ENCODE measurements at places on chromosomes 3 and 15. TPM values are rescaled to one million over a fixed set of nuclear protein-coding genes. Genes with fewer than 3 reads are reported as not detected.

DNA sequence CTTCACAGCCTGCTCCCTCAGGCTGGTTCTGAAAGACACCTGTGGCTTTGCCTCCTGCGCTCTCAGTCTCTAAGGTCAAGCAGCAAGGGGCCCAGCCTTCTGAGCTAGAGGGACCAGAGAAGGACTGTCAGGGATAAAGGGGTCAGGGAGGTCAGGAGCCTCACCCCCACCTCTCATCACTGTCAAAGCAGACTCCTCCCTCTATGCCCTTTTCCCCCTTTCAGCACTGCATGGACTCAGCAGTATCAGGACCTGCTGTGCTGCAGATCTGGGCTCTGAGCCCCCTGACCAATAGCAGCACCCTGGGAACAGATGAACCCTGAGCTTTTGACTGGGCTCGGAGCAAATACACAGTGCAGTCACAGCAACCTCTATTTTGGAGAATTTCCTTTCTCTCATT is 3.2 kb upstream of the BMF start:
- peak overlapping the region; percentile 6 for H3K27ac ChIP-seq
- H3K4me3 ChIP-seq = no peak overlapping the region
- peaks cover 4% of the 10 kb centered on the region for H3K4me1 ChIP-seq
- H3K36me3 ChIP-seq = no peaks in the 10 kb centered on the region
- no peaks in the 10 kb centered on the region for H3K27me3 ChIP-seq
- no peak for DNase-seq

DNA sequence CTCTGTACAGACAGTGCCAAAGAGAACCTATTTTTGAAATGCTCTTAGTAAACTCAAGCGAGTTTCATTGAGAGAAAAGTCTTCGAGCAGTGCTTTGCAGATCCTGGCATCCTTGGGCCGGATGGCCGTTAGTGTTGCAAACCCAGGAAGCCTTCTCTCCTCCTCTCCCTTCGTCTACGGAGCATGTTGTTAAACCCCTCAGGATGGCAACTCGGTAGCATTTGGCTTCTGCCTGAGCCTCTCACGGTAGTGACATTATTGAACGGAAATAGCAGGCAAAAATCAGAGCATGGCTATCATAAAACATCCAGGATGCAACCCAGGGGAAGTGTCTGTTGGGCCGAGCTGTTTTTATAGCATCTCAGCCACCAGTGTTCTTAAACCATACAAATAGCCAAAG is 6.7 kb upstream of the SEC13 start:
- no peak overlapping the region for H3K4me3 ChIP-seq
- no peaks in the 10 kb centered on the region for H3K36me3 ChIP-seq
- no peak for DNase-seq
- peaks cover 53% of the 10 kb centered on the region for H3K27me3 ChIP-seq
- H3K4me1 ChIP-seq = no peaks in the 10 kb centered on the region
- H3K27ac ChIP-seq = no peak overlapping the region

- H3K4me1 ChIP-seq = peaks cover 8% of the 10 kb centered on the region
- no peaks in the 10 kb centered on the region for H3K27me3 ChIP-seq
- DNase-seq = peak; percentile 45
- no peak overlapping the region for H3K27ac ChIP-seq
- peaks cover under 1% of the 10 kb centered on the region for H3K36me3 ChIP-seq
Observed at GRCh38 chr3:195251336-195252065, 19.5 kb downstream of the XXYLT1 start.

DNA sequence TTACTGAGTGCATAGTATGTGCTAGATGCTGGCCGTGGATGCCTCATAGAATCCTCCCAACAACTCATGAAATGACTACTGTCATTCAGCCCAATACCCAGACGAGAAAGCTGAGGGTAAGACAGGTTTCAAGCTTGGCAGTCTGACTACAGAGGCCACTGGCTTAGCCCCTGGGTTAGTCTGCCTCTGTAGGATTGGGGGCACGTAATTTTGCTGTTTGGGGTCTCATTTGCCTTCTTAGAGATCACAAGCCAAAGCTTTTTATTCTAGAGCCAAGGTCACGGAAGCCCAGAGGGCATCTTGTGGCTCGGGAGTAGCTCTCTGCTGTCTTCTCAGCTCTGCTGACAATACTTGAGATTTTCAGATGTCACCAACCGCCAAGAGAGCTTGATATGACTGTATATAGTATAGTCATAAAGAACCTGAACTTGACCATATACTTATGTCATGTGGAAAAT is 1.0 kb upstream of the CCR5 start:
- H3K4me1 ChIP-seq = peaks cover 9% of the 10 kb centered on the region
- no peaks in the 10 kb centered on the region for H3K36me3 ChIP-seq
- H3K27me3 ChIP-seq = no peaks in the 10 kb centered on the region
- DNase-seq = no peak

GRCh38 chr15:94305133-94305532 is 73.8 kb downstream of the MCTP2 start:
- no peak overlapping the region for H3K27ac ChIP-seq
- no peaks in the 10 kb centered on the region for H3K27me3 ChIP-seq
- no peaks in the 10 kb centered on the region for H3K36me3 ChIP-seq
- no peak for DNase-seq

CAPN7 gene
- 41.2 TPM for total RNA-seq

GRCh38 chr15:35381328-35381727 is 164.6 kb downstream of the DPH6 start:
- no peaks in the 10 kb centered on the region for H3K27me3 ChIP-seq
- no peaks in the 10 kb centered on the region for H3K36me3 ChIP-seq
- DNase-seq = no peak
- H3K4me1 ChIP-seq = no peaks in the 10 kb centered on the region
- no peak overlapping the region for H3K27ac ChIP-seq
- no peak overlapping the region for H3K4me3 ChIP-seq

DNA sequence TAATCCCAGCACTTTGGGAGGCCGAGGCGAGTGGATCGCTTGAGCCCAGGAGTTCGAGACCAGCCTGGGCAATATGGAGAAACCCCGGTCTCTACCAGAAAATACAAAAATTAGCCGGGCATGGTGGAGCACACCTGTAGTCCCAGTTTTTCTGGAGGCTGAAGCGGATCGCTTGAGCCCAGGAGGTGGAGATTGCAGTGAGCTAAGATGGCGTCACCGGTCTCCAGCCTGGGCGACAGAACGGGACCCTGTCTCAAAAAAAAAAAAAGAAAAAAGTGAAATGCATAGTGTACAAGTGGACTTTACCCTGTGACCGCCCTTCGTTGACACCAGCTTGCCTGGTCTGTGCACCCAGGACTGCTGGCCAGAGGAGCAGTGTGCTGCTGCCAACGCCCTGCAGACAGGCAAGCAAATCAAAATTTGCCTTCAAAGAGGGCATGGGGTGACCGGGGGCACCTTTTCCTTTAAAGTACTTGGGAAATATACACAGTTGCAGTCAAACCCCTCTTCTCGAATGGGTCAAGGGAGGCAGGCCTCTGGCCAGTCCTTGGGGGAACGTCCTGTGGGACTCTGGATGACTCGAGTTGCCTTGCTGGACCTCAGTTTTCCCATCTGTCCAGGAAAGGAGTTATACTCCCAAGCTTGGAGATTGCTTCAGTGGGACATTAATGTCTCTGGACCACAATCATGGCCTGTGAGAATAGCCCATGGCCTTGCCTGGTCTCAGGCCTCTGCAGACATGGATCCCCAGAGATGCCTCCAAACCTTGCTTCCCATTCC is 1.0 kb downstream of the XYLB start:
- no peak overlapping the region for H3K27ac ChIP-seq
- H3K4me3 ChIP-seq = peak overlapping the region; percentile 79
- H3K4me1 ChIP-seq = no peaks in the 10 kb centered on the region
- H3K36me3 ChIP-seq = peaks cover 3% of the 10 kb centered on the region
- H3K27me3 ChIP-seq = peaks cover 8% of the 10 kb centered on the region

- H3K27me3 ChIP-seq = no peaks in the 10 kb centered on the region
- H3K4me3 ChIP-seq = no peak overlapping the region
- H3K36me3 ChIP-seq = no peaks in the 10 kb centered on the region
- peak; percentile 39 for DNase-seq
- H3K27ac ChIP-seq = no peak overlapping the region
Observed at GRCh38 chr3:123072152-123072551, 5.3 kb downstream of the PDIA5 start.

DNA sequence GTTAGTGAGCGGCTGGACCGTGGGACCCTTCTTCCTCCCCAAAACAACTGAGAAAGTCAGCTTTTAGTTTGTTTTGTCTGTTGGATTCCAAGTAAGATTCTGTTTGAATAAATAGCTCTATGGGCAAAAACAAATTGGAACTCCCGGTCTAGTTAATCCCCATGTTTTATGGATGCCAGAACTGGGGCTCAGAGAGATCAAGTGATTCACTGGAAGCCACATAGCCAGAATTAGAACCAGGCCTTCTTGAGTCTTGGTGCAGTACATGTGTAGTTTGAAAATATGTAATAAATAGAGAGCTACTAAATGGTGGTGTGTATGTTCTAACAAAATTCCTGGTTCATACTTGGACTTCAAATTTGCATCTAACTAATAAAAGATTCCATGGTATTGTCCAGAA is 29.3 kb upstream of the POLR2M start:
- H3K4me1 ChIP-seq = no peaks in the 10 kb centered on the region
- H3K27ac ChIP-seq = no peak overlapping the region
- no peaks in the 10 kb centered on the region for H3K36me3 ChIP-seq
- no peak for DNase-seq

GRCh38 chr3:106825962-106826605 is 551.2 kb upstream of the CCDC54 start:
- H3K27ac ChIP-seq = peak overlapping the region; percentile 5
- H3K4me3 ChIP-seq = no peak overlapping the region
- no peaks in the 10 kb centered on the region for H3K27me3 ChIP-seq

- H3K4me3 ChIP-seq = no peak overlapping the region
- no peaks in the 10 kb centered on the region for H3K27me3 ChIP-seq
- no peak for DNase-seq
Observed at GRCh38 chr15:48370460-48370859, 39.2 kb downstream of the DUT start.

GOLGA6B gene
- total RNA-seq = not detected

GRCh38 chr3:195004512-195005250 is 266.3 kb downstream of the XXYLT1 start:
- no peak overlapping the region for H3K4me3 ChIP-seq
- no peaks in the 10 kb centered on the region for H3K27me3 ChIP-seq
- H3K36me3 ChIP-seq = no peaks in the 10 kb centered on the region

- H3K4me1 ChIP-seq = no peaks in the 10 kb centered on the region
- no peak for DNase-seq
Observed at GRCh38 chr3:77053795-77054194, 13.9 kb downstream of the ROBO2 start.

DNA sequence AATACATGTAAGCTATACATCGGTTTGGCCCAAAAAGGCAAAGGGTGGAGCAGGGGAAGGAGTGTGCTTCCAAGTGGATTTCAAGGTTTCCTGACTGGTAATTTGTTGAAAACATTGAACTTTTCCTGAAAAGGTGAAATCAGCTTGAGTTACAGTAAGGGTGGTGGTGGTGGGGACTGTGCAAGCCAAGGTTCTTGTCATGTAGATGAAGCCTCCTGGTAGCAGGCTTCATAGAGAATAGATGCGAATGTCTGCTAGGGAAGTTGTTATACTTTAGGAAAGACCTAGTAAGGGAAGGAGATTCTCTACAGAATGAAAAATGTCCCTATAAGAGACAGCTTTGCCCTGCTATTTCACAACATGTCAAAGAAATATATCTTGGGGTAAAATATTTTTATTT is 528.2 kb upstream of the CBLB start:
- peaks cover 18% of the 10 kb centered on the region for H3K4me1 ChIP-seq
- no peak overlapping the region for H3K4me3 ChIP-seq
- no peak for DNase-seq
- no peaks in the 10 kb centered on the region for H3K36me3 ChIP-seq
- H3K27me3 ChIP-seq = no peaks in the 10 kb centered on the region
- no peak overlapping the region for H3K27ac ChIP-seq

- no peaks in the 10 kb centered on the region for H3K36me3 ChIP-seq
- H3K27me3 ChIP-seq = no peaks in the 10 kb centered on the region
- no peak overlapping the region for H3K27ac ChIP-seq
- H3K4me3 ChIP-seq = no peak overlapping the region
- H3K4me1 ChIP-seq = no peaks in the 10 kb centered on the region
Observed at GRCh38 chr3:15348246-15348645, 15.9 kb upstream of the SH3BP5 start.

- peaks cover 3% of the 10 kb centered on the region for H3K4me1 ChIP-seq
- no peak overlapping the region for H3K4me3 ChIP-seq
- no peaks in the 10 kb centered on the region for H3K36me3 ChIP-seq
- no peak for DNase-seq
- H3K27ac ChIP-seq = no peak overlapping the region
- no peaks in the 10 kb centered on the region for H3K27me3 ChIP-seq
Observed at GRCh38 chr3:7693976-7694375, 807.6 kb upstream of the LMCD1 start.

GRCh38 chr3:58999134-58999773 is 50.6 kb downstream of the CFAP20DC start:
- DNase-seq = no peak
- H3K36me3 ChIP-seq = no peaks in the 10 kb centered on the region
- H3K27me3 ChIP-seq = no peaks in the 10 kb centered on the region

DNA sequence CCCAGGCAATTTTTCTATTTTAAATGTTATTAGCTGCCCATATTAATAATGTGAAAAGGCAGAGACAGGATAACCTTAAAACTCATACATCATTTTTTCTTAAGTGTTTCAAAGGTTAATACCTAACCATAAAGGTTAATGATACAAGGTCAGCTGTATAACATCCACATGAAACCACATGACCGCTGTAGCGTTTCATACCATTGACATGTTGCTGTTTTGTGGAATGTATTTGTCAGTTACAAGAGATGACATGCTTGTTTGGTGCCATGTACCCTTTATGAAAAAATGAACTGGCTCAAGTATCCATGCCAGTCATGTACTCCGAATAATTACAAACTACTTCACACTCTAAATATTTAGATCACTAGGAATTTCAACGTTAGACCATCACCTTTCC is 207.4 kb downstream of the FMN1 start:
- DNase-seq = no peak
- H3K27me3 ChIP-seq = no peaks in the 10 kb centered on the region
- no peak overlapping the region for H3K4me3 ChIP-seq
- no peak overlapping the region for H3K27ac ChIP-seq

DNA sequence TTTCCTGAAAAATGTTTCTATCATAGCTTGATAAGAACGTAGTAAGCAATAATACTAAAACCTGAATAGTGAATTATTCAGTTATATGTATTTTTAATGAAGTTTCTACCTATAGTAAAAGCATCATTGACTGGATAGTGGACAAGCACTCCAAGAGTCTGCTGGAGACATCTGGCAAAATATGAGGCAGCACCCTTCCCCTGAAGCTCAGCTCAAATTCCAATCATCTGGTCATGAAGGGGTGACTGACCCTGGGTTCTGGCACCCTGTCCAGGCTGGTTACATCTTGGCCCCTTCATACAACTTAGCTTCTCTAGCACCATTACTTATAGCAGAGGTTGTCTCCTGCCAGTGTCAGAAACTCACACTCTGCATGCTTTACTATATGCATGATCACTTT is 455.4 kb downstream of the RAP2B start:
- H3K4me1 ChIP-seq = peaks cover 20% of the 10 kb centered on the region
- no peaks in the 10 kb centered on the region for H3K36me3 ChIP-seq
- H3K27ac ChIP-seq = no peak overlapping the region
- no peak overlapping the region for H3K4me3 ChIP-seq
- no peak for DNase-seq

CCRL2 gene
- not detected for total RNA-seq

- H3K36me3 ChIP-seq = no peaks in the 10 kb centered on the region
- no peak for DNase-seq
- no peak overlapping the region for H3K4me3 ChIP-seq
- no peaks in the 10 kb centered on the region for H3K27me3 ChIP-seq
- no peak overlapping the region for H3K27ac ChIP-seq
Observed at GRCh38 chr3:110684466-110684865, 387.1 kb upstream of the NECTIN3 start.

HRG gene
- total RNA-seq = not detected

SLTM gene
- 104 TPM for total RNA-seq

PHLDB2 gene
- 59.5 TPM for total RNA-seq

All from endodermal cell (in vitro differentiated cells).